Stimulated activated CD8-positive, alpha-beta memory T cell treated with anti-CD3 and anti-CD28 coated beads, Interleukin-4, amount 100 ng/mL, for 4 hours (primary cell): ENCODE measurements at places on chromosomes 5 and 9.

DNA sequence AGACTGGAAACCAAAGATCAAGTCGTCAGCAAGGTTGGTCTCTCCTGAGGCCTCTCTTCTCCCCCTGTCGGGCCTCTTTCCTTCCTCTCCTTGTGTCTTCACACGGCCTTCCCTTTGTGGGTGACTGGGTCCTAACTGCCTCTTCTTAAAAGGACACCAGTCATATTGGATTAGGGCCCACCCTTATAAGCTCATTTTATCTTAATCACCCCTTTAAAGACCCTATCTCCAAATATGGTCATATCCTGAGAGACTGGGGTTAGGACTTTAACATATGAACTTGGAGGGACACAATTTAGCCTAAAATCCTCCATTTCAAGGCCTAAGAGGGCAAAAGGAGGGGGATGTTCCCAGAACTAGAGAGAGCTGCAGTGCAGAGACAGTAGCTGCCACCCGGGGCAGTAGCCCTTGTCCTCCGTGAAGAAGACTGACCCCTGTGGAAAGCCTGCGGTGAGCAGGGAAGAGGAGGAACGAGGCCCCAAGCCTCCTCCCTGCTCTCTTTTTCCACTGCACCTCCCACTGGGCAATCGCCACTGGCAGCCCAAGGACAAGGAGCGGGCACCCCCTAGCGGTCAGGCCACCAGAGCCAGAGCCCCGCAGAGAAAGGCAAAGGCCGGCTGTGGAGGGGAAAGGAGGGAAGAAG, 34.9 kb downstream of the CFAP90 start:
- DNase-seq: peak; percentile 12

DNA sequence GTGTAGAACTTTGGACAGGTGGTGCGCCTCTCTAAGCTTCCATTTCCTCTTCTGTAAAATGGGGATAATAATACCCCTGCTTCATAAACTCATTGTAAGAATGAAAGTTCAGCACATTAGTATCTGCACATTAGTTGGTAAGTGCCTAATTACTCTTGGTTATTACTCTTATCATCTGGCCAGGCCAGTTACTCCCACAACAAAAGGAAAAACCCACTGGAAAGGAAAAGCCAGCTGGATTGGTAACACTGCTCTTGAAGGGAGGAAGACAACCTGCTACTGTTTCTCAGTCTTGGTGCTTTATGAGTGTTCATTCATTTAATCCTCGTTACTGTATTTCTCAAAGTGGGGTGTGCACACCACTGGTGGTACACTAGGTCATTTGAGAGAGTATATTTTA, 251.4 kb downstream of the ARHGAP26 start:
- DNase-seq: no peak

GRCh38 chr5:155598552-155598951, 585.0 kb downstream of the KIF4B start:
- no peak for DNase-seq

GRCh38 chr9:131410044-131410491, 16.2 kb downstream of the PRRC2B start:
- no peak for DNase-seq

DNA sequence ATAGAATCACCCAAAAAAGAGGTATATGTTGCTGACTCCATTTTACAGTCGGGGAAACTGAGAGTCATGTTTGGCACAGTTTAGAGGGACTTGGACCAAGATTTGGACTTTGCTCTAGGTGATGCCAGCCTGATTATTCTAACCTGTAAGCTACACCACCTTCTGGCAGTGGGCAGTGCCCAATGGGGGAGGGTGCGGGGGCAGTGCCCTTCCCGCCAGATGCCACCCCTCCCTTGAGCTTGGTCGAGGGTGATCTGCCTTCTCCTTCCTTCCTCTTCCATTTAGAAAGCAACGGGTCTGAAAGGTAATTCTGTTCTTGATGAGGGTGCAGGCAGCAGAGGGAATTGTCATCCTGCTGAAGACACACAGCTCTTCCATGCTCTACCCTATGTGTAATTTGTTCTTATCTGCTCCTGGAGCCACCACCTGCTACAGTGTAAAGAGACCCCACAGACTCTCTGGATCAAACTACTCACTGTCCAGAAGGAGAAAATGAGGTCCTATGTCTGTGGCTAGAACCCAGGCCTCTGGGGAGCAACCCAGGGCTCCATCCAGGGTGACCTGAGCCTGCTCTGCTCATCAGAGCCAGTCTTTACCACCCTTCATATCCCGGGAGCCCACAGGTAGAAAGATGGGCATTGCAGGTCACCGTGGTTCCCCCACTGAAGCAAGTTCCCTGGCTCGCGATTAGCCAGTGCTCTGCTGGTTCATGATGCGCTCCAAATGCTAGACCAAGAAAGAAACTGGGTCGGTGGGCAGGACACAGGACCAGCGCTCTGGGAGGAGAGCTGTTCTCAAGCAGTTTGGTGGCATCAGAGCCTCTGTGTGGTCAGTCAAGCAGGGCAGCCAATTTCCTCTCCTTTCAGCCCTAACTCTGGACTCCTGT, 156.2 kb downstream of the RGS3 start:
- no peak for DNase-seq

DNA sequence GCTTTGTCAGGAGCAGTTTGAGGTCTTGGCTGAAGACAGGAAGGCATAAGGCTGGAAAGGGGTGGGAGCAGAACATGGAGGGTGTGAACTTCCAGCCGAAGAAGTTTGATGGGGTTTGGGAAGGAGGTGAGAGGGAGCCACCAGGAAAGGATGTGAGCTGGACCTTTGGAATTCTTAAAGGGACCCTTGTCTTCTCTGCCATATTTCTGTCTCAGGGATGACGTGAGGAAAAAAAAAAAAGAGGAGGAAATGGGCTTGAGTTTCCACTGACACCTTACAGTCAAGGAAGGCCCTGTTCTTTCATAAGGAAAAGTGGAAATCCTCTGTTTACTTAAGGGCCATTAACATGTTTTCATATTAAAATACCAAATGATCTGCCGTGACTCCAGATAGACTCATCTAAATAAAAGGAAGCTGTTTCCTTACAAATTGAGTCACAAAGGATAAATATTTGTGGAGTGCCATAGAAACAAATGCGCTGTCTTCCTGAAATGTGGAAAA, 132.1 kb downstream of the PALM2AKAP2 start:
- DNase-seq: no peak

DNA sequence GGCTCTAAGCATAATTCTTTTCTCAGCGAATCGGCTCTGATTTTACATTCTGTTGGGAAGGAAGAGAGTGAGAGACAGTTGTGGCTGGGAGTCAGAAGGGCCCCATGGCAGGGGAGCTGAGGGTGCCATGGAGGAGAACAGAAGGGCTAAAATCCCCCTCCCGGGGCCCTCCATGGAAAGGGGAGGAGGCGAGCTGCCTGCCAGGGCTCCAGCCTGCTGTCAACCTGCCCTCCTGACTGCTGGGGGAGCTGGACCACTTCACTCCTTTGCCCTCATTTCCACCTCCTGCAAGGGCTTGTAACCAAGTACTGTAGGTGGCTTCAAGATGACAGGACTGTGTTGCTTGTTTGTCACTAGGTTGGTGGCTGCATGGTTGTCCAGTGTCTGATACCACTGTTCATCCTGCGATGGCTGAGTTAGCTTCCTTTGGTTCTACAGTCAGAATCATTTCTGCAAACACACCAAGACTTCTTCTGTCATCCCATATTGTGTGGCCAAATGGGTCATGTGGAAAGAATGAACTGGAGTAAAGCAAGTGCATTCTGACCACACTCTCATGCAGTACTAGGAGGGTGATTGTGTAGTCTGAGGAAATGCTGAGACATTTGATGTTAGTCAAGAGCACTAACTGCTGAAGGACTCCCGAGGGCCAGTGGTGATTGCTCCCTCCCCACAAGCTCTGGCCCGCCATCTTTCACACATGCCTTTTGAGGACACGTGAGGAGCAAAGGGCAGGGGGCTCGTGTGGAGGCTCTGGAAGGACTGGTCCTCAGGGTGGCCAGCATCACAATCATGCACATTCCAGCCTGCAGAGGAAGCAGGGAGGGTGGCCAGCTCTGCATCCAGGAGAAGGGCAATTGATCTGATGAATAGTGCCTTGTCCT, 307.2 kb downstream of the GADD45G start:
- no peak for DNase-seq

DNA sequence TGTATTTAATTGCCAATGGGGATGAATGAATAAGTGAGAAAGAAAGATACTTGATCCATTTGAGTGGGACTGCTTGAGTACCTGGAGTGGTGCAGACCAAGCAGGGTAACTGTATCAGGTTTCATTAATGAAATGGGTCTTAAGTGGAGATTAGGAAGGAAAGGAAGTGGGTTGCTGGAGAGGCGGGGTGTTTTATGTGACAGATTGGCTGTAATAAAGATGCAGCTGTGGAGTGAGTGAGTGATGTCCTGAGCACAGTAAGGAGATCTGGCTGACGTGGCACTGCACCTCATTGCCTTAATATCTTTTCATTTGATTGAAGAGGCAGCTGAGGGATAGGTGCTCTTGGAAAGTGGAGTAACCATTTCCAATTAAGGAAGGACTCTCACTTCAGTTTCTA, 161.0 kb upstream of the CCDC152 start:
- no peak for DNase-seq

DNA sequence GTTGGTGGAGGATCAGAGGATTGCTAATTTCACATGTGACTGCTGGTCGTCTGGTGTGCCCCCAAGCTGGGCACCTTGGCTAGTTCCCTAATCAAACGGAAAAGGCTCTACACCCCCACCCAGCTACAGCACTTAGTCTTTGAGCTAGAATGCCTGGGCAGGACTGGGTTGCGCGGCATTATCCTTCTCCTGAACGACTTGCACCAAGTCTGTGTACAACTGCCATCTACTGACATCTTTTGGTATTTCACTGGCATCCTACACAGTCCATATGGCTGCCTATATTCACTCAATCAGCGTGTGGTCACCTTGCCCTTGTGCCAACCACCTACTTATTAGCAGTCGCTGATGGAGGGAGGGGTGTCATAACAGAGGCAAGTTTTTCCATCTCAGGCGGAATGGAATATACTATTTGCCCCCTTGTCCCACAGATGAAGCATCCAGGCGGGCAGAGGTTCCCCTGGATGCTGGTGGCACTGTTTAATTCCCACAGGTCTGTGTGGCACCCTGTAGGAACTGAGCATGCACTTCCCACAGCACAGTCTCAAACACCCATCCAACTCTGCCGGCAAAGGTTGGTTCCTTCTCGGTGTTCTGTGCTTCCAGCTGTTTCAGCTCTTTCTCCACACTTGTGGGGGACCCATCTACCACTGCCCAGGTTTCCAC, 150.1 kb downstream of the OSTF1 start:
- no peak for DNase-seq

- no peak for DNase-seq
Observed at GRCh38 chr9:99748266-99748665, 73.4 kb upstream of the NR4A3 start.

- no peak for DNase-seq
Observed at GRCh38 chr9:134776080-134776796, 104.4 kb upstream of the FCN2 start.

- no peak for DNase-seq
Observed at GRCh38 chr9:85431339-85432102, 310.2 kb downstream of the AGTPBP1 start.

- DNase-seq: no peak
Observed at GRCh38 chr9:127523312-127523851, 72.1 kb downstream of the LRSAM1 start.

- no peak for DNase-seq
Observed at GRCh38 chr9:13580131-13580530, 300.6 kb upstream of the MPDZ start.

GRCh38 chr5:16538006-16538405, 72.4 kb upstream of the ZNF622 start:
- no peak for DNase-seq

DNA sequence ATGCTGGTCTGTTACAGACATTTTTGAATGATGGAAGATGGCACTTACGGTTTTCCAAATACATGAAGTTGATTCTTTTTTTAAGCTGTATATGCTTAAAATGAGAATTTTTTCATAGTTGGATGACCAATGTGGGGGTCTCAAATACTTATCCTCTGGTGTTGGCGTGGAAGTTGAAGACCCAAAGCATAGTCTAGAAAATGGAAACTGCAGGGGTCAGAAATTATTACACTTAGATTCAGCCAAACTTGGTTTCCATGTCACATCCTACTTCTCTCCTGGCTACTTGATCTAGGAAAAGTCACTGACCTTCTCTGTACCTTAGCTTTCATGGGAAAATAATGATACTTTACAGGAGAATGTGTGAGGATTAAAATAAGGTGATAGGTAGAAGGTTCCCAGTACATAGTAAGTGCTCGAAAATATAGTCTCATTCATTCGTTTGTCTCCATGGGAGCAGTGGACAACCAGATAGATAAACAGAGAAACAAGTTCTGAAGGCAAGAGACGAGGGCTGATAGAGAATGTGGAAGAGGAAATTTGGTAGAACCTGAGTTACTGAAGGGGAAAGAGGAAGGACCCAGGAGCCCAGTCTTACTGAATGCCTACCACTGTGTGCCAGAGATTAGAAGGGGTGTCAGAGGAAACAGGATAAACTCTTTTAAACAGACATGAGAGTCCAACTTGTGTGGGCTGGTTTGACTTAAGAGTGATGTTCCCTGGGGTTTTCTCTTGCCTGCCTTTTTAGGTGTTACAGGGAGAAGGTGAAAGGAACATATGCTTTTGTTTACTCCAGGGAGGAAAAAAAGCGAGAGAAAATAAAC, 560.3 kb upstream of the KLF4 start:
- DNase-seq: no peak

DNA sequence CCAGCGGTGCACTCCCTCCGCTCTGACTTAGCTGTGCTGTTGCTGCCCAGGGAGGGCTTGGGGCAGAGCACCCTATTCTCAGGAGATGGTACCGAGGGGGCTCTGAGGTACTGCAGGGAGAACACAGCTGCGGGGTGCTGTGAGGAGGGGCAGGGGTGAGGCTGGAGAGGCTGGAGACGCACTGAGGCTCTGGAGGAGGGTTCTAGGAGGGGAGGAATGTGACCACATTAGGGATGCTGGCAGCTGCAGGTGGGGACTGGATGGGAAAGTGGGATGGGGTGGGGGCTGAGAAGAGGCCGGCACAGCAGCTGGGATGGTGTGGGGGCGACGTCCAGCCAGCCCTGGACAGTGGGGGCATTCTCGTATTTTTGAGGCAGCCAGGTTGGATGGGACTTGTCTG, 20.9 kb downstream of the NCS1 start:
- DNase-seq: no peak

DNA sequence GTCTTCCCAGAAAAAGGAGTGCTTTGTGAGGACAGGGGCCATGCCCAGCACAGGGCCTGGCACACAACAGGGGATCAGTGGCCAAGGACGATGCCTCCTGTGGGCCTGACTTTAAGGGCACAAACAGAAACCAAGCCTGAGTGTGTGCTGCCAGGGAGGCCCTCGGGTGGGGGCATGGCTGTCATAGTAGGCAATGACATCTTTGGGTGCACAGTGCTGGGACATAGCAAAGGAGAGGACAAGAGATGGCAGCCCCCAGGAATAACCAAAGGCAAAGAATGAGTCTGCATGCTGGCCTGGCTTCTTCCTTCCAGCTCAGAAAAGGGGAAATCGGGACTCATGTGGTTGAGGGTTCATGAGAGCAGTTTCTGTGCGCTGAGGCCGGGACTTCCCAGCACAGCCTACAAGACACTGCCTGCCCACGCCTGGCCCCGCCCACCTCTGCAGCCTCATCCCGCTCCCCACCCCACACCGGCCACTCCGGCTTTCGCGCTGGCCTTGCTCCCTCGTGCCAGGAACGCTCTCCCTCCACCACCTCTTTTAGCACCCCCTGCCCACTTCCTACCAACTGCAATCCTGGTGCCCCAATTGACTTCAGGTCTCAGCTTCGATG, 13.8 kb upstream of the LHX2 start:
- no peak for DNase-seq
